Mesenchymal stem cell (in vitro differentiated cells and primary cell): ENCODE measurements at places on chromosomes 2 and 18.

- DNase-seq = no peak
These were observed 144.9 kb downstream of the ACTR3 start for GRCh38 chr2:114034742-114035141.

DNA sequence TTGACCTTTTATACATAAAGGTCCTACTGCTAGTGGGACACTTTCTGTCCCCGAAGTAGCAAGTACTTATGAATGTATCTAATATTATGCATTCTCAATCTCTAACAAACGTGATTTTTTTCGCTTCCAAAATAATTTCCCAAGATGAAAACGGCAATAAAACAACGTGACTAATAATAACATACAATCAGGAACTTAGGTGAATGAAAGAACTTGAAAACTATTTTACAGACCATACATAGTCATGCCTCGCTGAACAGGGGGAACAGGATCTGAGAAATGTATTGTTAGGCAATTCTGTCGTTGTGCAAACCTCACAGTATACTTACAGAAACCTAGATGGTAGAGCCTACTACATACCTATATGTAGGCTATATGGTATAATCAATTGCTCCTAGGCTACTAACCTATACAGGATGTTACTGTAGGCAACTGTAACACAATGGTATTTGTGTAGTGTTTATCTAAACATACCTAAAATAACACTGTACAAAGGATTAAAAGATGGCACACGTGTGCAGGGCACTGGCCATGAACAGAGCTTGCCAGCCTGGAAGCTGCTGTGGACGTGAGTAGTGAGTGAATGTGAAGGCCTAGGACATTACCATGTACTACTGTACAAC is 2.5 kb downstream of the RTN4 start:
- DNase-seq = peak; percentile 65

GRCh38 chr2:19140463-19141208 is 217.8 kb downstream of the OSR1 start:
- peak; percentile 90 for DNase-seq

DNA sequence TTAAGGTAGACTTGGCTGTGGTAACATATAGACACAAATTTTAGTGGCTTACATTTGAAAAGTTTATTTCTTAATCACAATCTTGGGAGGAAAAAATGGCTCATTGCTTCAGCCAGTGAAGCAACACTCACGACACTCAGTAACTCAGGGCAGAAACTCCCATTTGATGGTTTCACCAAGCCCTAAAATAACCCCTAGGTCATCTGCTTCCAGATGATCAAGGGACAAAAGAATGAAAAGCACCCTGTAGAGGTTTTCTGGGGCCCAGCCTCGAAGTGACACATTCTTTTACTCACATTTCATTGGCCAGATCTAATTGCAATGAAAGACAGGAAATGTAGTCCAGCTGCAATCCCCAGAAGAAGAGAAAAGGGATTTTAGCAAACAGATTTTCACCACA is 275.9 kb downstream of the TMX3 start:
- DNase-seq = peak; percentile 72

- no peak for DNase-seq
These were observed 330.4 kb downstream of the LPIN1 start for GRCh38 chr2:12076810-12077209.

DNA sequence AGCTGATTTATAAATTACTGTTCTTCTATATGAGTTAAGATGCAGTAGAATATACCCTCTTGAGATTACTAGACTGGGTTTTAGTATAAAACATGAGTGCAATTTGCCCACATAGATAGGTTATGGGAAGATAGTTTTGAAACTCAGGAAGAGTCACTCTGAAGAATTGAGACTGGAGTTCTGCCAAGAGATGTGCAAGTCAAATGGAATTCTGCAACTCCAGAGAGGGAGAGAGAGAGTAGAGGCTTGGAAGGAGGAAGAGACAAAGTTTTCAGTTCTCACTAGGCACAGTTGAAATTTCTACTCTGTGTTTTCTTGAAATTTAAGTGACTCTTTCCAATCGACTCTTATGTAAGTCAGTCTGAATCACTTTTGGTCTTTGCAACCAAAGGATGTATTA is 878.8 kb downstream of the TSN start:
- DNase-seq = peak; percentile 91

DNA sequence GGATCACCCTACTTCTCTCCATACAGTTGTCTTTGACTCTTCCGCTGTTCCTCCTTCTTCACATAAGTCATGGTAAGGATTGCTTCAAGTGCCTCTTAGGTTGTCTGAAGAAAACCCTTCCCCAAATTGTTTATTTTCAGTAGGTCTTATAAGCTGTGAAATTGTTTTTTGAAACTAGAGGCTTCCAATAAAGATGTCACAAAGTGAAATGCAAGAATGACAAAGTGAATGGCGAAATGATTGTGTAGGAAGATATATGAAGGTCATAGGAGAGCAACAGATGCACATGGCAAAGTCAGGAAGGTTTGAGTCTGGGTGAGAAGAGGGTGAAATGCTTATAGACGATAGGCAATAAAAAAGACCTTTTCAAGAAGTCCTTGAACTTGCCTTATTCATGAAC is 548.8 kb downstream of the PARD3B start:
- no peak for DNase-seq

DNA sequence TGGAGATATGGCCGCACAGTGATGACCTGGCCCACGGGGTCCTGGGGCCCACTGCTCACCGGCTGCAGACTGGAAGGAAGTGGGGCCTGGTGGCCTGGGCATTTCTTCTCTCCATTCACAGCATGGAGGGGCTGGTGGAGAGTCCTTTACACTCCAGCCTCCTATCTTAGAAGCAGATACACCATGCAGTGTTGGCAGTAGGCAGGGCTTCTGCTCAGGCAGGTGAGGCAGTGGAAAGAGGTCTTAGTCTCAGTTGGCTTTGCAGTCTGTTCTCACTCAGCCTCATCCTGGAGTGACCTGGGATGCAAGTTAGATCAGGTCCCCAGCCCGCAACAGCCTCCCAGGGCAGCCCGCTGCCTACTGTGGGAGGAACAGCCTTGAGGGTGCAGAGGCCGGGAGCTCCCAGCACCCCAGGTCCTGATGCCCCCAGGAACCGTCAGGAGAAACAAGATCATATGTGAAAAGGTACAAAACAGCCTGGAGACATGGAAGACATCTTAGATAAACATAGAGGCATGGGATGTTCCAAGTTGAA is 45.8 kb upstream of the OTOS start:
- no peak for DNase-seq

GRCh38 chr2:241271706-241272302 is 43.7 kb downstream of the HDLBP start:
- peak; percentile 84 for DNase-seq

DNA sequence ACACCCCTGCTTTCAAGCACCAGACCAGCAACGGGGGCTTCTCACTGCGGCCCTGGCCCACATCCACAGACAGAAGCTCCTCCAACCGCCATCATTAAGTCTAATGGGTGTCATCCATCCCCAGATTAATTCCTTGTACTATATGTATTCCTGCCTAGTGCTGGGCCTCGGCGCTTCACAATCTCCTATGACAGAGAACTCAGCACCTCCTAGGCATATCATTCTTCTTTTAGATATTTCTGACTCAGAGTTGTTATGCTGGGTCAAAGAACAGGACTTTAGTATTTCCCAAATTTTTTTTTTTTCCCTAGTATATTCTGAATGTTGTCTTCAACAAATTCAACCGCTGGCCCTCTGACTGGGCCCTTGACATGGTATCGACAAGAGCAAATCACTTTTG is 83.2 kb upstream of the TFCP2L1 start:
- DNase-seq = no peak

- no peak for DNase-seq
These were observed 98.2 kb upstream of the ALPP start for GRCh38 chr2:232280341-232280740.

GRCh38 chr18:693466-694187 is 18.8 kb downstream of the ENOSF1 start:
- no peak for DNase-seq

GRCh38 chr2:159508140-159508539 is 108.2 kb downstream of the BAZ2B start:
- no peak for DNase-seq

- no peak for DNase-seq
These were observed 36.5 kb downstream of the SLC25A52 start for GRCh38 chr18:31723990-31724711.

GRCh38 chr2:235977445-235977844 is 190.7 kb downstream of the GBX2 start:
- DNase-seq = no peak

DNA sequence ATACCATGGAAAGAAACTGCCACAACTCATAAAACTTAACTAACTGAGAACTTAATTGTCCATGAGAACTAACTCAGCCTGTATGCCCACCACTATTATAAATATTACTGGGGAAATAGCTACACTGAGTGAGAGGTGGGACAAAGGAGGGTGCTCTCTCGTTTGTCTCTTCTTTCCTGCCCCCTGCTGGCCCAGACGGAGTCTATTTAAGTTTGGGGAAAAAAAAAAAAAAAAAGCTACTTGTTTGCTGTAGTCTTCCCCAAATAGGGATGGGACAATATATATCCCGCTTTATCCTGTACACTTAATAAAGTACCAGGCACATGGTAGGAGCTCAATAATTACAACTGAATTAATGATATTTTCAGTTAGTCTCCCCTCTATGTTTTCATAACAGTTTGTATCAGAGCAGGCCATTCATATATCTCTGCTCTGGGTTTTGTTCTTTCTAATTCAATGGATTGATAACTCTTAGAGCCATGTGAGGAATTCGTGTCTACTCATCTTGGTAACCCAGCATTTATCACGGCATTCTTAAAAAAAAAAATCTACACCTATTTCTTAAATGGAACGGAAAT is 647.6 kb upstream of the PKDCC start:
- peak; percentile 12 for DNase-seq

DNA sequence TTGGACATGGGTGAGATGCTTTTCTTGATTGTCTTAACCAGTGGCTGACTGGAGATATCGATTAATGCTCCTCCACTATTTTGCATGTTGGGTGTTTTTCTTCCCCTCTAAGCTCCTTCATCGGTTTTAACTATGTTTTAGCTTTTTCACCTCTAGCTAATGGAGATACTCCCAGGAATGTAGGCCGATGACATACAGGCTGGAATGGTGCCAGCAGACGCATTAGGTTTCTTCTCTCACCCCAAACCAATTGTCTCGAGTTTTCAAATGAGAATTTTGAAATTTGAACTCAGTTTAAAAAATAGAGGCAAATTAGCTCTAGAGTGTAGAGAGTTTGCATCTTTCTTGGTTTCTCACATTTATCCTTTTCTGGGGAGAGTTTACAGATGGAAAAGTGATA is 247.6 kb downstream of the RPRM start:
- DNase-seq = no peak

GRCh38 chr2:239700686-239701345 is 300.0 kb upstream of the HDAC4 start:
- DNase-seq = no peak

DNA sequence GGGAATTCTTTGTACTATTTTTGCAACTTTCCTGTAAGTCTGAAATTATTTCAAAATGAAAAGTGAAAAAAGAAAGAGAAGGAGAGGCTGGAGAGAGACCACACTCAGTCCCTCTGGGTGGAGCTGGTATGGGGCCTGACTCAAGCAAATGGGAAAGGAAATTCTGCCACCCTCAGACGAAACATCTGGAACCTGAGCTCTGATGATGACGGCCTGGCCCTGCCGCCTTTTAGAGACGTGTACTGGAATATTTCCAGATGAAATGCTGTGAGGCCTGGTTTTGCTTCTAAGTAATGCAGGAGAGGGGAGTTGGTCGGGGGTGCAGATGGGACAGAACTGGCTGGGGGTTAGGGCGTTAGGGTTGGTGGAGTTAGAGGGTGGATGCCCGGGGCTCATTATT is 57.4 kb upstream of the GLI2 start:
- DNase-seq = no peak

DNA sequence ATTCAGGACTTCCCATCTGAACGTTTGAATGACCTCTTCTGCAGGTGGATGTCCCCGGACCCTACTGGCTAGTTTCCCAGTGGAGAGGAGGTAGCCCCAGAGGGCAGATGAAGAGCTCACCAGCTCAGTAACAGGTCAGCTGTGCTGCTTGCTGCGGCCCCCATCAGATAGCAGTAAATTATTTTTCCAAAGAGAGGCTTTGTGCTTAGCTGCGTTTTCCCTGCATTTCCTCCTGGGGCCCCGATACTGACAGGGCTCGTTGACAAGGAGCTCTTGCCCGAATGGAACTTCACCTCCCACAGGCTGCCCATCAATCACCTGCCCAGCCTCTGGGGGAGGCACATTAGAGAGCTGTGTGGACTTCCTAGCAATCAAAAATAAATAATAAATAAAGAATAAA is 185.8 kb downstream of the DOK6 start:
- DNase-seq = no peak

GRCh38 chr2:172339371-172340010 is 87.9 kb upstream of the ITGA6 start:
- peak; percentile 32 for DNase-seq

DNA sequence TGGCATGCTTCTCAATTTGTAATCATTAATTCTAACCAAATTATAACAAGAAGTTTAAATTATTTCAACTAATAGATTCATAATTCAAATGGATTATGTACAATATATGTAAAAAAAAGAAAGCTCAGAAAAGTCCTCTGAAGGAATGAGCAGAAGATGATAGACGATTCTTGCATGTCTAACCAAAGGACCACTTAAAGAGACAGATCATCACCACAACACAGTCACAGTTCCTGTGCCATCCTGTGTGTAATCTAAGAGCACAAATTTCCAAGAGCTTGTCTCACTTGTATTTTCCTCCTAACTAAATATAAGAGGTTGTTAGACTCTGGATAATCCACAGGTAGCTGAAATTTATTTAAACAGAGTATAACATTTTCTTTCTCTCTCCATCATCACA is 122.3 kb upstream of the CD226 start:
- no peak for DNase-seq

DNA sequence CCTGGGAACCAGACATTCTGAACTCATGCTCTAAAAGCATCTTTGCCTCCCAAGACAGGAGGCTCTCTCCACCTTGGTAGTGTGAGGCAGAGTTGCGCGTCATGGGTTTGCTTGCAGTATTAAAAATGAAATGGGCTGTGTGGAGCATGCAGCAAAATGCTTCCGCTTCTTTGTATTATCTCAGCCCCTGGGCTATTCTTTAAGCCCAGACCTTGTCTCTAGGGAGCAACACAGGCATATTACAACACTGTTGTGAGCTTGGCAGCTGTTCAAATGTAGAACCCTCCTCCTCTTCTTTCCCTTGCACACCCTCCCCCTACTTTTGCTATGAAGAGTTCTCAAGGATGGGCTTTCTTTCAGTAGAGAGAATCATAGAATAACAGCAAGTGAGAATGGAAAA is 185.1 kb upstream of the LHCGR start:
- no peak for DNase-seq
